NCI-H2171 (cell line): ENCODE measurements at places on chromosomes 2 and 18.
A peak's percentile ranks its signal among the peaks of the same experiment; 100 is the strongest.

- no peak for DNase-seq
Measured at GRCh38 chr2:217286833-217287232, 427.0 kb upstream of the TNP1 start.

DNA sequence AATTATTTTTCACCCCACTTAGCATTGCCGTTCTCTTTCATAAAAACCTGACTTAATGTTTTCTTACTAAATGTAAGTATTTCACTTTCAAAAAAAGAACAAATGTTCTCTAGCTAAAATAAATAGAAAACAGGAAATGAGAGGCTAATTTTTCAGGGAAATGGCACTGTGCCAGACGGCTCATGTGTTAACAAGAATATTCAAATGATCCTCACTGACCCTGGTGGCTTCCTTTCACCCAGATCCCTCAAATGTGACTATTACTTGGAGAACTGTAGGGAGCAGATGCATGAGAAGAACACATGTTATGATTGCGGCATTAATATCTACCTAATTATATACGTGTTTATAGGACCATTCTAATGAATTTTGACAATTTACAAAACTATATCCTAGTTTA is 827.7 kb downstream of the SOCS6 start:
- no peak for DNase-seq

GRCh38 chr18:65025756-65026155 is 725.1 kb upstream of the CDH7 start:
- peak; percentile 67 for DNase-seq

DNA sequence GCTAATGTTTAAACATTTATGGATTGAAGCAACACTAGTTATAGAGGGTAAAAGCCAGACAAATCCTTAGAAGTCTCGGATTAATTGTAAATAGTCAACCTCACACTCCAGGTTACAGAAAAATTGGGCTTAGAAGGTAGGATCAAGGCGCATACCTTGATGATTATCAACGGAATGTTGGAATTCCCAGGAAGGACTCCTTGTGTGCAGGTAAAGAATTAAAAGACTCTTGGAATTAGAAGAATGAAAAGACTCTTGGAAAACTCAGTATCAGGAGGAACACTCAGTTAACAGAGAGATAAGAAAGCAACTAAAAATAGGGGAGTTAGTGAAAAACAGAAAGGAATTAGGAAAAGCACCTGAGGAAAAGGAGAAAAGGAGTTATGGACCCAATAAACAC is 29.3 kb upstream of the EPHA4 start:
- no peak for DNase-seq

- no peak for DNase-seq
Measured at GRCh38 chr2:165681841-165682240, 112.2 kb downstream of the GALNT3 start.

- no peak for DNase-seq
Measured at GRCh38 chr2:238227587-238228032, 12.2 kb downstream of the HES6 start.

DNA sequence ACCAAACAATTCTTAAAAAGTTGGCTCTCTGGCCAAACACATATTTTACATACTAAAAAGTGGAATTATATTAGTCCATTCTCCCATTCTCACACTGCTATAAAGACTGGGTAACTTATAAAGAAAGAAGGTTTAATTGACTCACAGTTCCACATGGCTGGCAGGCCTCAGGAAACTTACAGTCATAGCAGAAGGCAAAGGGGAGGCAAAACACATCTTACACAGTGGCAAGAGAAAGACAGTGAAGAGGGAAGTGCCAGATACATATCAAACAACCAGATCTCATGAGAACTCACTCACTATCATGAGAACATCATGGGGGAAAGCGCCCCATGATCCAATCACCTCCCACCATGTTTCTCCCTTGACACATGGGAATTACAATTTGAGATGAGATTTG is 42.6 kb downstream of the EDAR start:
- no peak for DNase-seq

DNA sequence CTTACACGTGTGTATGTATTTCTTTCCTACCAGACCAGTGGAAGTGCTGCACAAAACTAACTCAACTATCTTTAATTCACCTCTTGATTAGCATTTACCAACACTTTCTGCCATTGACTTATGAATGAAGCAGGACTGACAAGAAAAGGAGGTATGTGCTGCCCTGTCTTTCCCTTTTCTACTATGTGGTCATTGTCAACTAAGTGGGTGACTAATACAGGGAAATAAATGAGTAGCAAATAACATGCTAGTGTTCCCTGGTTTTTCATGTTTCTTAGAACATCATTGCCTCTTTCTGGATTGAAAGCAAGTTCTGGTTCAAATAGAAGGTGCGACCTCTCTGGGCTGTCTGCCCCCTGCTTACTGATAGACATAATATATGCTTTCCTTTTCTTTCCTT is 58.0 kb downstream of the LINC00305 start:
- no peak for DNase-seq
